Muscle of back (tissue), 13 donors: ENCODE measurements at places on chromosomes 1 and 21. TPM values are rescaled to one million over a fixed set of nuclear protein-coding genes. Genes with fewer than 3 reads are reported as not detected.
A peak's percentile ranks its signal among the peaks of the same experiment; 100 is the strongest.

- DNase-seq: no peak
These were observed 23.9 kb upstream of the ZZZ3 start for GRCh38 chr1:77706321-77706720.

GRCh38 chr1:6854166-6854565 is 68.9 kb downstream of the CAMTA1 start:
- no peak for DNase-seq

DNA sequence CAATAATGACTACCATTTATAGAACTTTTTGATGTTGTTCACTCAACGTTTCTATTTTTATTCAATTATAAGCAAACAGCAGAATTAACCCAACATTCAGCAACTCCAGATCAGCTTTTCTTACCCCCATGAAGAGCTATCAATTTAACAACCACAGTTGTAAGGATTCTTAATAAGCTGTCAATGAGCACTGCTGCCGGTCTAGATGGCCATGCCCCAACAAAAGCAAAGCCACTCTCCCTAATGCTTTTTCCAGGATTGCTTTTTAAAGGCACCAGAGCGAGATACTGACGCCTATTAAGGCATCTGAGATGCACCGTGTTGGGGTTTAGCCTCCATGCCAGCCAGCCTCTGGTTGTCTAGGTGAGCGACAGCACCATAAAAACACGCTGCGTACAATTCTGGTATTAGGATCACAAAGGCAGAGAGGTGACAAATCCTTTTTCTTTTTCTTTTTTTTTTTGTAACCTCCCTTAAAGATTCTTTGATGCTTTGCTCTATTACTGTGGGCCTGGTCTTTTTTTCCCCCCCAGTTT is 39.5 kb downstream of the PTPRC start:
- no peak for DNase-seq

DNA sequence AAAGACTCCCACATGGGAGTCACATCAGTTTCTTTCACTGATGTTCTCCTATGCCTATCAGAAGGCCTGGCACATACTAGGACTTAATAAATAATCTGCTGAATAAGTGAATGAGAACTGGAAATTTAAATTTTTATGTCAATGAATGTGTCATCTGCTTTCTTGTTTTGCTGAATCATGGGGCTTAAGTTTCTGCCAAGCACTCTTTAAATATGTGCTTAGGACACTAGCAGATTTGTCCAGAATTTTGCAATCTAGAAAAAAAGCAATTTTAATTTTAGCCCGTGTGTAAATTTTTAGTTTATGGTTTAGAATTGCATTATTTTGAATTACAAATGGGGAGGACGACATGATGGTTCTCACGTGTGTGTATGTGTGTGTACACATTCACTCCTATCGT is 803.1 kb downstream of the USP25 start:
- peak; percentile 31 for DNase-seq

The COL11A1 gene
- polyA plus RNA-seq: 19.2 TPM

DNA sequence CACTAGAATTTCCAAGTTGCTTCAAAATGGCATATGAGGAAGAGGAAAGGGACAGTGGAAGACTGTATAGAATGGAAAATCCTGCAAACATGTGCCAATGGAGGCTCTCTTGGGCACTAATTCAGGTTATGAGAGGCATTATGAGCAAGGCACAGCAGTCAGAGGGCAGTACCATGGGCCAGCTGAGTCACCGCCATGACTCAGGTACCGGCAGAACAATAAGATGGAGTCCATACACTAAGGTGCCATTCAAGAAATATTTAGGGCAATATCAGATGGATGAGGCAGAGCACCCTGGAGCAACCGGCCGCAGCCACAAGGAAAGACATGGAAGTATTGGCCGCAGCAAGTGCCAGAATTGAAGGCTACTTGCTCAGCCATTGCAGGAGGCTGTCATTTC is 25.6 kb upstream of the VAV3 start:
- no peak for DNase-seq

- DNase-seq: peak; percentile 87
These were observed 9.7 kb upstream of the COL8A2 start for GRCh38 chr1:36134505-36135329.
